ENCODE measurements at places on chromosomes 2 and 18.

- peak; percentile 58 for DNase-seq
These were observed at the start of gene C1GALT1C1L for GRCh38 chr2:43676322-43677050. Gene C1GALT1C1L, minus strand, starts transcription at chr2:43676429. Its CDS starts 107 bp downstream, at chr2:43676322.

DNA sequence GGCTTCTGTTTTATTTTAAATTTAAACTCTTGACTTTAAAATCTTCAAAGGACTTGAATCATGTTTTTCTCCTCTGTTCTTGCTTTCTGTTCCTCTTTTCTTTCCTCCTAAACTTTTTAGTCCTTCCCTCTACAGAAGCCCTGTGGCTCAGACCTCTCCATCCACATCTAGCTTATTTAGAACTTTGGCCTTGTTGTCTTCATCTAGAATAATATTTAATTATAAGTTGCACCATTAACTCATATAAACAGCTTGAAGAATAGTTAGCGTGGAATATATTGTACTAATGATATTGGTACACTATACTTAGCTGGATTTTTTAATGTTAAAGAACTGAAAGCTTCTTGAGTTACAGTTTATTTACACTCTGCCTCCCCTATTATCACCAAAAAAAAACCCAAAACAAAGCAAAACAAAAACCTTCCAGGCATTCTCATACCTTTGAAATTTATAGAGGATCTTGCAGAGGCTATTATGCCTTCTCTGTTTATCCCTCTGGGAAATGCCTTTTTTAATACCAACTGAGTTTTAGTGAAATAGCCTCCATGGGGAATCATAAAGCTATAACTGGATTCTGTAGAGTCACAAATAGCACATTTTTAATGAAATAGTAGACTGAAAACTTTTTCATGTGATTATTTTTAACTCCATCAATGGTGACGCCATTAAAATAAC lies 9.2 kb upstream of the CCDC141 start:
- no peak for DNase-seq

DNA sequence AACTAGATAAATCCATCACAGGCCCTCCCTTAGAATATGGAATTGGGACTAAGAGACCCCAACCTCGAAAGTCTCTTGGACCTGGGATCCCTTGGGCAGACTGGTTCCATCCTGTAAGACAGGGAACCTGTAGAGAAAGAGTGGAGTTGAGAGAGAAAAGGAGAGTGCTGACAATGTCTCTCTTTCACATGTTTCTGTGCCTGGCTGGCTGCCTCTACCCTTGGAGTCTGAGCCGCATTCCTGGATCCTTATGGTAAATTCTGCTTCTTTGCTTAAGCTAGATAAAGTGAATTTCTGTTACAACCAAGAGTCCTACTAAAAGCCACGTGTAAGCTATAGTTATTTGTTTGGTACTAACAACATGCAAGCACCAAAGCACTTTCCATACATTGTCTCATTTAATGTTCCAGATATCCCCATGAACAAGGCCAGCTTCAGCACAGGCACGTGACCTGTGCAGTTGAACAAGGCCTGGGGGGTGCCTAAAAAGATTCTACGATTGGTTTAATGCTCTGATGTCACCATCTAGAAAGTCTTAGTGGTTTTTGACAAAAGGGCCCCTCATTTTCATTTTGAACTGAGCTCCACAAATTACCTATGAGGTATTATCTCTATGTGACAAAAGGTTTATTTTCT lies 2.1 kb upstream of the PUM2 start:
- DNase-seq: no peak

- no peak for DNase-seq
These were observed 148.7 kb downstream of the RAPGEF4 start for GRCh38 chr2:172884336-172884735.

GRCh38 chr18:74284980-74285355 lies 6.8 kb downstream of the CYB5A start:
- DNase-seq: no peak

DNA sequence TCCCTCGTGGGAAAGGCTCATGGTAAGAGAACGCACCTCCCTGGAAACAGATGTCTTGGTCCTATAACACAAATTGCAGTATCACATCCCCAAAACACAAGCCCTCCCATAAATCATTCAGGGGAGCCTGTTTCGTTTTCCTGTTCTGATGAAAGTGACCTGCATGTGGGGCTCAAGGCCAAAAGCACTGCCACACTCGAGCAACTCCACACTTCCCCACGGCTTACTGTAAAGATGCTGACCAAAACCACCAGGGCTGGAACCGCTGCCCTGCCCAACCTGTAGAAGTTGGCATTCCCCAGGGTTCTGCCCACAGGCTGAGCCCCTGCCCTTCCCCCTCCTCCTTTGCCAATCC lies 139.7 kb downstream of the BCL11A start:
- DNase-seq: no peak

GRCh38 chr18:78458356-78458755 lies 521.3 kb upstream of the SALL3 start:
- DNase-seq: no peak

DNA sequence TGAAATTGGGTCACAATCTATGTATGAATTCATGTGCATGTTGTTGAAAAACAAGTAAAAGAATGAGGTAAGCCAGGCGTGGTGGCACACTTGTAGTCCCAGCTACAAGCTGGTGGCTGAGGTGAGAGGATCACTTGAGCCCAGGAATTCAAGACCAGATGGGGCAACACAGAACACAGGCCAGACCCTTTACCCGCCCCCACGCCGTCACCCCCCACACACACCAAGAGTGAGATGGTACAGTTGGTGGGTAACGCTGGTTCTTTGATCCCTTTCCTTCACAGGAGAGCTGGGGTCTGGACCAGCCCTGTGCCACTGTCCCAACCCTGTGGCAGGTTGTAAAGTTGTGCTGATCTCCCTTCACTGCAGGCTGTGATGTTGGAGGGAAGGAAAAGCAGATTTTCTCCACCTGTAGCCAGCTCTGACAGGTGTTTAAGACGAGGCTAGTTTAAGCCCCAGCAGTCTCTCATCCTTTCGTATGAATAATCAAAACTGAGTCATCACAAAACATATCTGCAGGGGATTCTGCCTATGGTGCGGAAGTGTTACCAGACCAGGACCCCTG lies 13.6 kb downstream of the B3GNT2 start:
- no peak for DNase-seq

- DNase-seq: peak; percentile 85
These were observed 21.0 kb upstream of the PAX3 start for GRCh38 chr2:222319586-222320435.

GRCh38 chr2:18722101-18722500 lies 132.7 kb upstream of the NT5C1B start:
- no peak for DNase-seq

DNA sequence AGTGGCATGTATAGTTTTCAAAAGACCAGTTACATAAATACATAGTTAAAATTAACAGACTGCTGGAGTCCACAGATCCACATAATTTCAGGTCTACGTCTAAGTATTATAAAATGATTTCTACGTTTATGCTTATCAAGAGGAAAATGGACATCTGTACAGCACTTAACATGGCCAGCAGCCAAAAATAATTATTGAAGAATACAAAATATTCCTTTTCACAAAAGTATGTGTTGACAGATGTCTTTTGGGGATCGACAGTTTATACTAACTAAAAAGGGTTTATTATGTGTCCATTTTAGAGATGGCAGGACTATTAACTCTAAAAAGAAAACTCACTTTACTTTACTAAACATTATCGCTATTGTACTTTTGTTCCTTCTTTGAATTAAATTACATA lies 112.9 kb upstream of the RNU4ATAC start:
- no peak for DNase-seq

DNA sequence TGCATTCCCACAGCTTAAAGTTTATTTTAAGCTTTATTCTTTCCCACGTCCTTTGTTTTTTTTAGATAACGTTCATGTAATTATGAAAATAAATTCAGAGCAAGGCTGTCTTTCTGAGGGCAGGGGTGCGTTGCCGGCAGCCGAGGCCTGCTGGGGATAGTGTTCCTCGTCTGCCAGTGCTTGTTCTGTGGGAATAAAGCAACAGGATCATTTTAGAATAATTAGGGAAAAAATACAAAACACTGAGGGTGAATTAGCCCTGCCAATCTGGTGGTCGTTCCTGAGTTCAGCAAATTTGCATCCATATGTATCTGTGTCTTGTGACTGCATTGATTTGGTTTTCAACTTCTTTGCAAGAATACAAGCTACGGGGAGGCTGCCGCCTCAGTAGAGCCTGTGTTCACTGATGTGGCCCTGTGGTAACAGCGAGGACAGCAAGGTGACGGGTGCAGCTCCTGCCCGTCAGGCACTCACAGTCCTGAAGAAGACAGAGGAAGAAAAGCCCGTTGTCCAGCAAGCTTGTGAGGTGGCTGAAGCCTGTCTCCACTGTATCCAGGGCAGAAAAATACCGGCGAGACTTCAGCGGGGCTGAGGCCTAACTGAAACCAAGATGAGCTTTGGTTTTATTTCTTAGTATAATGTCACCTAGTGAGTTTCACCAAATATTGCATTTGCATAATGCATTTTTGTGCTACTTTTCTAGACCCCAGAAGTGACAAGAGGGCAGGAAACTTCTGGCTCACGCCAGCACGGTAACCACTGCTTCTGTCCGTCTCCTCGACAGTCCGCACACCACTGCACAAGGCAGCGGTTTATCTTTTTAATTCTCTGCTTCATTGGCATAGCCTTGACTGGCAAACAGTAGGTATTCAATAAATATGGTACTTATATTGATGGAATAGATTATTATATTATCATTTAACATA lies 64.5 kb downstream of the SH3YL1 start:
- no peak for DNase-seq

- DNase-seq: no peak
These were observed 36.1 kb downstream of the RRM2 start for GRCh38 chr2:10158681-10159080.

DNA sequence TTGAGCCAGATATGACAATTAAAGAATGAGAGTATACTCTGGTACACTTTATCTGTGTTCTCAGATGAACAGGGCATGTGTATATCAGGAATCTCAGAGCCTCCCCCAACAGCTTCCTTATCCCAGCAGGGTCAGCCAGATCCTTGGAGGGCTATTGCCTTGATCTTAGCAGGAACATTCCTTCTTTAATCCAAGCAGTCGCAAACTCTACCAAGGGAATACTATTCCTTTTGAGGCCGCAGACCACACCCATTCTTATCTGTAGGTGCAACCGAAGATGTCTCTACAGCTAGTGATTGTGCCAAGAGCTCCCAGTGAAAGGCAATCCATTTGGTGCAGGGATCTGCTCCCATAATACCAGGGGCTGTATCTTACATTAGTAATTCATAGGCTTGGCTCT lies 118.3 kb upstream of the DOK6 start:
- no peak for DNase-seq

- no peak for DNase-seq
These were observed 518.2 kb upstream of the RAB12 start for GRCh38 chr18:8091035-8091434.

- DNase-seq: no peak
These were observed 728.9 kb downstream of the SUCLG1 start for GRCh38 chr2:83730223-83730622.

All from retina (tissue), 1 donor.